ENCODE measurements at places on chromosomes 2 and 18.

DNA sequence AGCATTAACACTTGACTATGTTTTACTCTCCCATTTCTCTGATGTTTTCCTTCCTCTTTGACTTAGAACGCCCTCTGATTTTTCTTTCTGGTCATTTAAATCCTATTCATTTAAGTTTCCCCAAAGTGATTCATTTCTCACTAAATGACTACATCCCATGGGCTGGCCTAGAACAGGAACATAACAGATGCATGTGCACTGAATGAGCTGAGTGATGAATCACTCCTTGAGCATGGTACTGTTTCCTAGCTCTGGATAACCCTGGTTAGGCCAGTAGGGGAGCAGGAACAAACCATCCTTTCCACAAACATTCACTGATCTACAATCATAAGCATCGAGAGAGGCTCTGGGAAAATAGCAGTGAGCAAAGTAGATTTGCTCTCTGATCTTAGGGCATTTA lies 221.9 kb upstream of the SETBP1 start:
- no peak for DNase-seq

DNA sequence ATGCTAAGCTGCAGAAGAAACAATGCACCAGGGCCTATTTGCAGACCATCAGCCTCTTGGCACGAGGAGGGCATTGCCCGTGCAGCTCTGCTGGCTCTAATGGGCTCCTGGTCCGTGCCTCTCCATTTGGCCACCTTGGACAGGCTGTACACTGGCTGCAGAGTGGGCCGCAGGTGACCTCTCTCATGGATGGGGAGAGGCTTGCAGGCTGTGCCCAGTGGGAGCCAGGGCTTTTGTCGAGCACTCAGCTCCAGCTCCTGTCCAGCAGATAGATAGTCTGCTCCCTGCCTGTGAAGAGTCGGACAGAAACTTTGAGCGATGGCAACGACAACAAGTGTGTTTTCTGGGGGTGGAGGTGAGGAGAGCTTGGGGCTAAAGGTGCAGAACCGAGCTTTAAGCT lies 100.9 kb downstream of the MBP start:
- DNase-seq, result no peak

DNA sequence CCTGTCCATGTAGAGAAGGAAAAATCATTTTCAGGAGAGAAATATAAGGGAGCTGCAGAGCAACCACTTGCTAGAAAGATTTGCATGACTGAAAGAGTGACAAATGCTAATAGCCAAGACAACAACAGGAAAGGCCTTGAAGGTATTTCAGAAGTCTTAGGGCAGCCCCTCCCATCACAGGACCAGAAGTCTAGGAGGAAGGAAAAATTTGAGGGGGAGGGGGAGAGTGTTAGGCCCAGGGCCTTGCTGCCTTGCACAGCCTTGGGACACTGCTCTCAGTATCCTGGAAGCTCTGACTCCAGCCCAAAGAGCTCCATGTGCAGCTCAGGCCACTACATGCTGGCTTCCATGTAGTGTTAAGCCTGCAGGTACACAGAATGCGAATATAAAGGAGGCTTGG lies 266.9 kb downstream of the GLI2 start:
- DNase-seq, result no peak

GRCh38 chr2:120448961-120449810 lies 103.2 kb downstream of the INHBB start:
- DNase-seq, result no peak

DNA sequence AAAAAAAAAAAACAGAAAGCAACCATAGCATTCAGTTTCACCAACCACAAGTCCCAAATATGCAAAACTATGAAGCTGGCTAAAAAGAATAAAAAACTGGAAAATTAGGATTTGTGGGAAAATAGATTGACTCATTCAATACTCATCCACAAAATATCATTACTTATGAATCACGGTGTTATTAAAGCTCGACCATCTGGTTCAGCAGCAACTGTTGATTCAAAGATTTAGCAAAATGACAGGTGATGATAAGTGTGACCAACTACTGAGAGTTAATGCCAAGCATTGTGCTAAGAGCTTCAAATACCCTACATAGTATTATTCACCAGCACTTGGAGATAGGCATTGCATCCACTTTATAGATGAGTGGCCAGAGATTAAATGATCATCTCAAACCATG lies 26.2 kb upstream of the XDH start:
- DNase-seq, result no peak

DNA sequence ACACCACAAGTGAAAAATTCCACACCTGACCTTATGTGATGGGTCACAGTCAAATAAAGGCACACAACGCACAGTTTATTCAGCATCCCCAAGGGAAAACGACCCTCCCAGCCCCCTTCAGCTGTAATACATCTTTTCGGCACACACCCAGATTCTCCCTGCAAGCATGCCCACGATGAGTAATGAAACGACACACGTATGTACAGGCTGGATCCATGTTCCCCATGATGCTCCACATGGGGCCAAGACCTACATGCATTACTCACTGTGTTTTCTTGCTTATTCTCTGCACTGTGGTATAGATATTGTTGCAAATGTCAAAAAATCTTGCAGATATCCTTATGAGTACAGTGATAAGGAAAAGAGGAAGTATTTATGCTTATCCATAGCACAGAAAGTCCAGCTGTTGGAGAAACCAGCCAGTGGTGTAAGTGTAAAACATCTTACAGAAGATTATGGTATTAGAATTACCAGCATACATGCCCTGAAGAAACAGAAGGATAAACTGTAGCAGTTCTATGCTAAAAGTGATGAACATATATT lies 32.5 kb upstream of the SGPP2 start:
- DNase-seq, result no peak

GRCh38 chr18:60182223-60182622 lies 190.4 kb downstream of the MC4R start:
- no peak for DNase-seq

DNA sequence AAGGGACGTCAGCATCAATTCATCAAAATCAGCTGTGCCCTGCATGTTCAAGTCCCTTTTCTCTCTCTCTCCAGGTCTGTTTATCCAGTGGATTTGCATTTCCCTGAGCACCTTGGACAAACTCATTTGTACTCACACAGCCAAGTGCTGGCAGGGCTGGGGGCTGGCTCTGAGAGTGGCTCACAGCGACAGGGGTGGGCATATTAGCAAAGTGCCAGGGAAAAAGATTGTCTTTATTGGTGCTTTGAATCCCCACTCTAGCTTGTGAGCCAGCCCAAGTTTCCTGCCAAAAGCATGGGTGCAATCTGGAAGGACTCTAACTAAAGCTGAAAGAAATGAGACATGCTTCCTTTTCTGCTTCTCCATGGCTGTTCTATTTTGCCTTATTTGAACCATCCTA lies 56.6 kb downstream of the ACOXL start:
- no peak for DNase-seq

- no peak for DNase-seq
These were observed 17.5 kb downstream of the ASB1 start for GRCh38 chr2:238444242-238444641.

DNA sequence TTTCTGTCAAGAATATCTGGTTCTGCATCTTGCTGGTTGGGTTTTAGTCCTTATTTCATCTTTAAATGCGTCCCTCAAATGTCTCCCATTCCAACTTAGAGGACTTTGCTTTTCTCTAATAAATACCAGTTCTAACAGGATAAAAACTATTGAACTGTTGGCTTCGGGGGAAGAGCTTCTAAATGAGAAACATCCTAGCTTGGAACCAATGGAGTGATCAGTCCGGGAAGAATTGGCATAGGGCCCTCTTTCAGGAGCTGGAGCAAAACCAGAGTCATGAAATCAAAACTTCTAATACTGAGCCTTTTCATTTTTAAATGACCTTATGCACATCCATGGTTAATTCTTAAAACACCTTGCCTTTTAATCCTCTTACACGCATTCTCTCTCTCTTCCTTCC lies 401.6 kb upstream of the SMIM21 start:
- no peak for DNase-seq

GRCh38 chr2:12269041-12269972 lies 447.4 kb upstream of the TRIB2 start:
- no peak for DNase-seq
